ENCODE measurements at places on chromosomes 12 and 14.

- H3K27me3 ChIP-seq = no peaks in the 10 kb centered on the region
- DNase-seq = no peak
- H3K4me3 ChIP-seq = no peak overlapping the region
- H3K27ac ChIP-seq = no peak overlapping the region
- H3K36me3 ChIP-seq = no peaks in the 10 kb centered on the region
These were observed 173.6 kb downstream of the SLC15A5 start for GRCh38 chr12:16103851-16104250.

DNA sequence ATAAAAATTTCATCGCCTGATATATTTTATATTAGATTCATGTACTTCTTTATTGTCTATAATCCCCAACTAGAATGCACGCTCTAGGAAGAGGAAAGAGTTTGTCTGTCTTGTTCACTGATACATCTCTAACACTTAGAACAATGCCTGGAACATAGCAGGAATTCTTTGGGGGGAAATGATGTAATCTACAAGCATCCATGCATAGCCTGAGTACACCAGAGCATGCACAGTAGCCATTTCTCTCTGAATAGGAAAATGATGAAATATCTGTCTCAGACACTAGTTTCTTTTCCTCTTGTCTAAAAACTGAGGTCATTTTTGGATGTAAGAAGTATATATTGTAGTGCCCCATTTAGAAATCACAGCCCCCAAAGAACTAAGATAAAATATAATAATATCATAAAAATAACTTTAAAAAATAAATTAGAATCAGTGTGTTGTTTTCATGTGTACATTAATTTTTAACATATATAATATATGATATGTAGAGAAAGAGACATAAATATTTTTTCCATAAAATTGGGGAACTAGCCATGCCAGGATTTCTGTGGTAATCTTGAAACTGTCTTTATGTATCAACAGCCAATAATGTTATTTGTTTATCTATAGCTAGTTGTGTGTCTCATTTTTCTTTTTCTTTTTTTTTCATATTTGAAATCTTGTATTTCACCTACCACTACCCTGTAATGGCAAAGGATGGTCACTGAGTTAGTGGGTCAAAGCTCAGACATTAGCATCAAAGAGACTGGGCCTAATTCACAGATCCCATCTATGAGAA lies 155.6 kb upstream of the TMCC3 start:
- H3K27me3 ChIP-seq = no peaks in the 10 kb centered on the region
- H3K27ac ChIP-seq = no peak overlapping the region
- no peaks in the 10 kb centered on the region for H3K4me1 ChIP-seq
- no peak for DNase-seq

DNA sequence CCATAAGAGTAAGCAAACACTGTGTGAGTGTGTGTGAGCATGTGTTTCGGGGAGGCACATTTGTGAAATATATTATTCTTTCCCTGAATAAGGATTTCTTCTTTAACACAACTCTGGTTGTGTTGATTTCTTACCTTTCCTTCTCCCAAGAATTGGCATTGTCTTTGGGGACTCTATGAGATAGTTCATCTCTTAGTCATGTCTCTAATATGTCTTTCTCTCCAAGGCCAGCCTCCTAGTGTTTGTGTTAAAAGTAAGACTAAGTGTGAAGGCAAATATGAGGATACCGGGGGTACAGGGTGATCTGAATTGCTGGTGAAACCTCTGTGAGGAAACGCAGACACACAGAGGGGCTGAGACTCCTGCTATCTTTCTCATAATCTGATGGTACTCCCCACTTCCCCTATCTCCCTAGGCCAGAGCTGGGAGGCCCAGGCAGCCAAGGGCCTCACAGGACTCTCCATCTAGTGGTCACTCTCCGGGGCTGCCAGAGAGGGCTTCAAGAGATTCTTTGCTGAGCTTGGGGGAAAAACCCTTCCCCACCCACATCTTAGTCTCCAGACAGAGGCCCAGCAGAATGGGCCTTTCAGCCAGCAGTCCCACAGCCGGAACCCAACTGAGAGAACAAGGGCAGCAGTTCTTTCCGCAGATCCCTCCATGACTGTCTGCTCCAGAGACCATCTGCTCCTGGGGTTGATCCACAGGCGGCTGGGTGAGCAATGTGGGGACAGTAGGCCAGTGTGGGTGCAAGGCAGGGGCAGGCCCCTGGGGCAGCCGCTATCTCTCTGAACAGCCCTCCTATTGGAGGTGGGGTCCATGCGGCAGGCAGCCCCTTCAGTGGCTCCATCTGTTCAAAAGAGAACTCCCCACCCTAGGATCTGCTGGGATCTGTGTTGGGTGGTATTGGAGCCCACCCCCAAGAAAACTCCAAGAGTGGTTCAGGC lies 5.8 kb upstream of the HOXC12 start:
- H3K4me3 ChIP-seq = no peak overlapping the region
- no peaks in the 10 kb centered on the region for H3K4me1 ChIP-seq
- H3K27me3 ChIP-seq = peaks cover 12% of the 10 kb centered on the region

DNA sequence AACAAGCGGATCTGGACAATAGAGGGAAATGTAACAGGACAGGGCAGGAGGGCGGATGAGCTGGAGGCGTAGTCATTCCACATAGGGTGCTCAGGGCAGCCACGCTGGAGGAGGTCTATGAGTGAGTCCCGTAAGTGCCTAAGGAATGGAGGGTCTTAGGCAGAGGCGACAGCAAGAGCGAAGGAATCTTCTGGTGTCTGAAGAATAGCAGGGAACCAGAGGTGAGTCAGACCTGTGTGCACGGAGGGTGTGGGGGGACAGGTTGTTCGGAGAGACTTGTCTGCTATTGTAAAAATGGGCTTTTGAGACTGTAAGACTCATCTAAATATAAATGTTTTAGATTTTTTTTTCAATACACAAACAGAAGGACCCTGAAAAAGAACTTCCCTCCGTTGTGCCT lies 70.6 kb downstream of the SETD3 start:
- DNase-seq = no peak
- no peak overlapping the region for H3K4me3 ChIP-seq
- H3K27ac ChIP-seq = no peak overlapping the region
- no peaks in the 10 kb centered on the region for H3K27me3 ChIP-seq
- H3K4me1 ChIP-seq = no peaks in the 10 kb centered on the region

- no peaks in the 10 kb centered on the region for H3K4me1 ChIP-seq
- no peak for DNase-seq
- H3K27me3 ChIP-seq = no peaks in the 10 kb centered on the region
These were observed 13.0 kb downstream of the TBPL2 start for GRCh38 chr14:55427439-55427838.

- no peaks in the 10 kb centered on the region for H3K4me1 ChIP-seq
- no peak for DNase-seq
- H3K36me3 ChIP-seq = no peaks in the 10 kb centered on the region
These were observed 59.1 kb downstream of the GXYLT1 start for GRCh38 chr12:42085594-42085993.

GRCh38 chr12:106150555-106150954 lies 11.8 kb upstream of the NUAK1 start:
- H3K4me3 ChIP-seq = no peak overlapping the region
- DNase-seq = no peak
- no peaks in the 10 kb centered on the region for H3K36me3 ChIP-seq

GRCh38 chr12:129753586-129753985 lies 150.2 kb downstream of the TMEM132D start:
- no peak for DNase-seq
- no peak overlapping the region for H3K27ac ChIP-seq
- H3K4me3 ChIP-seq = no peak overlapping the region
- H3K36me3 ChIP-seq = no peaks in the 10 kb centered on the region

GRCh38 chr12:25957793-25958427 lies 572 bp upstream of the RASSF8 start:
- no peaks in the 10 kb centered on the region for H3K36me3 ChIP-seq
- peak overlapping the region; percentile 98 for H3K27ac ChIP-seq
- H3K27me3 ChIP-seq = no peaks in the 10 kb centered on the region
- peak; percentile 62 for DNase-seq
- H3K4me3 ChIP-seq = peak overlapping the region; percentile 54

- H3K27ac ChIP-seq = peak overlapping the region; percentile 4
- no peak overlapping the region for H3K4me3 ChIP-seq
- DNase-seq = no peak
These were observed 34.8 kb downstream of the TMCC3 start for GRCh38 chr12:94615260-94616181.

DNA sequence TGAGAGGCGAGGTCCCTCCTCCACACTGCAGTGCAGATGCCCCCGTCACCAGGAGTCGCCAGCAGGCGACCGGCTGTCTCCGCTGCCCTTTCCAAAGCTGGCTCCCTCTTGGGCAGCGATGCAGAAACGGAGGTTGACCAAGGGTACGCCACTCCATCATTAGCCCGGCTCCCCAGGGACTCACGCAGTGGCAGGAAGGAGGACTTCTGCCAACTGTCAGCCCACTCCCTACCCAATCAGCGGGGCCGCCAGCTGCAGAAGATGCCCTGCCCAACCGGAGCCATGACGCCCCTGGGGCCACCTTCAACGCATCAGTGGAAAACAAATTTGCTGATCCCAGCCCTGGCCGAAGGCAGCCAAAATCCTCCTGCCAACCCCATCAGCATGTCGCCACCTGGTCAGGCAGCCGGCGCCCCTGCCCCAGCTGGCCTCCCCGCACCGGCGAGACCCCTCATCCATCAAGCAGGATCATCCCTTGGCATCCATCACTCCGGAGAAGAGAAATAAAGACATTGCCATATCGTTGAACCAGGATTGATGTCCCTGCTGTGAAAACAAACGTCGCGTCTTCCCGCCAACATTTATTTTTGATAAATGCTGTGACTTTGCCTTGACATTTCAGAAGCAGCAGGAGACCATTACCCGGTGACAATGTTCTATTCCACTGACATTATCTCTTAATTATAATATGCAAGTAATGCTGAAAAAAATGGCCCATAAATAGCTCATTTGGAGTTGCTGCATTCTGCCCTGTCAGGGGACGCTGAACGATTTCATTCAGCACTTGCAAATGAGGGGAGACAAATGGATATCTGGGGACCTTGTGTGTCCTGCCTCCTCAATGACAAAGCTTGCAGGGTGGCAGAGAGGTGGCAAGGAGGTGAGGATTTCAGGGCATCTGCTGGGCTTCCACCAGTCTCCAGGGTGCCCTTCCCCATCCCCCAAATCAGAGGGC lies 105.1 kb downstream of the SCARB1 start:
- H3K27me3 ChIP-seq = no peaks in the 10 kb centered on the region
- no peak for DNase-seq
- H3K4me3 ChIP-seq = no peak overlapping the region
- H3K4me1 ChIP-seq = peaks cover 7% of the 10 kb centered on the region
- H3K27ac ChIP-seq = no peak overlapping the region

DNA sequence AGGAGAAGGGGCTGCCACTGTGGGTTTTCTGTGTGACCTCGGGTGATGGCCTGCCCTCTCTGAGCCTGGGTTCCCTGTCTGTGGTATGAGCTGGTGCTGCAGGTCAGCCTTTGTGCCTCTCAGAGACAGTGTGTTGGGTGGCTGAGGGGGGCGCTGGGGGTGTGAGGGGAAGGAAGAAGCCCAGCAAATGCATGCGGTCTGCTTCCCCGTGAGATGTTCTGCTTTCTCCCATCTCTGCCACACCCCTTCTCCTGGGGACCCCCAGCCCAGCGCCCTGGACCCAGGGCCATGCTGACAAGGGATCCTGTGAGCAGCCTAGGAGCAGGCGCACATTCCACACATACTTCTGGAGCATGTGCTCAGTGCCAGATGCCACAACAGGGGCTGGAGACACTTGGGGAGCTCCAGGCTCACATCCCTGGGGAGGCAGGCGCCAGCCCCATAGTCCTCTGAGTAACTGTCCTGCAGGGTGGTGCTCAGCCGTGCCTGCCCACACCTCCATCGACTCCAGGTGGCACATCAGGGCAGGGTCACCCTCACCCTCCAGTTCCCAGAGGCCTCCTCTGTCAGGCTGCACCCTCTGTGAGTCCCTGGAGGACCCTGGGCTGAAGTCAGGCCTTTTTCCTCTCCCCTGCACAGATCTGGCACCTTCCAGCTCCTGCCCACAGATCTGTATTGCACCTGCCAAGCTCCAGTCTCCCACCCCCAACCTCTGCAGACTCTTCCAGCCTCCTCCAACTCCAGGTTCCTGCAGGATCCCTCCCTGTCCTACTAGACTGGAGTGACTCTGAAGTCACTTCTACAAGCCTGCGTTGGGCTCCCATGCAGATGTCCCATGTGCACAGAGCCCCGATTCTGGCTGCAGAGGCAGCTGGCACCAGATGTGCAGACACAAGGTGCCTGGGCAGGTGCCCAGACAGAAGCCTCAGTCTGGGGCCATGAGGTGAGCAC lies 205.6 kb downstream of the KIF26A start:
- no peaks in the 10 kb centered on the region for H3K27me3 ChIP-seq
- no peaks in the 10 kb centered on the region for H3K36me3 ChIP-seq
- no peak overlapping the region for H3K27ac ChIP-seq
- H3K4me1 ChIP-seq = no peaks in the 10 kb centered on the region
- no peak for DNase-seq
- H3K4me3 ChIP-seq = no peak overlapping the region

Measured in uterus (tissue), 4 donors.